ENCODE measurements at places on chromosomes 16 and 17.

DNA sequence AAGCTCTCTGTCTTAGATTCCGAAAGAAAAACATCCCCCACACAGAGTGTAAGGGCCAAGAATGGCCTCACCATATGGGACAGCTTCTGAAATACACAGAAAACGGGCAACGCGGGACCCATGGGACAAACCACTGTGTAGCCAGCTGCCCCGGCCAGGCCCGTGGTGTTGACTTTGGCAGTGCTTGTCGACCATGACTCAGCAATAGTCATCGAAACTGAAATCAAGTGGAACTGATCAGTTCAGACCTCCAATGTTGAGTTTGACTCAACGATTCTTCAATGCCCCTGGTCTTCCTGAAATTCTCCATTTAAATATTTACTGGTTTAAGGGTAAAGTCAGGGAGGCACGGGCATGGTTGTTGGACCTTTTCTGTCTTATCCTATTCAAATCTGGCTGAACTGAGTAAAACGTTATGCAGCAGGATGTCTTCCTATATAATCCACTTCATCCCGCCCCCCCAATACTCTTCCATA, 27.5 kb downstream of the ZFHX3 start:
- DNase-seq, result peak; percentile 65

DNA sequence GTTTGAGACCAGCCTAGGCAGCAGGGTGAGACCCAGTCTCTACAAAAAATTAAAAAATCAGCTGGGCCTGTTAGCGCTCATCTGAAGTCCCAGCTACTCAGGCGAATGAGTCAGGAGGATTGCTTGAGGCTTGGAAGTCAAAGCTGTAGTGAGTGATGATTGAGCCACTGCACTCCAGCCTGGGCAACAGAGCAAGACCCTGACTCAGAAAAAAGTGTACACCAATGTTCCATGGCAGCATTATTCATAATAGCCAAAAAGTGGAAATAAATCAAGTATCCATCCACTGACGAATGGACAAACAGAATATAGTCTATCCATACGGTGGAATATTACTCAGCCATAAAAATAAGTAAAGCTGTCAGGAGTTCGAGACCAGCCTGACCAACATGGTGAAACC, 2.6 kb downstream of the NMRAL1 start:
- no peak for DNase-seq

DNA sequence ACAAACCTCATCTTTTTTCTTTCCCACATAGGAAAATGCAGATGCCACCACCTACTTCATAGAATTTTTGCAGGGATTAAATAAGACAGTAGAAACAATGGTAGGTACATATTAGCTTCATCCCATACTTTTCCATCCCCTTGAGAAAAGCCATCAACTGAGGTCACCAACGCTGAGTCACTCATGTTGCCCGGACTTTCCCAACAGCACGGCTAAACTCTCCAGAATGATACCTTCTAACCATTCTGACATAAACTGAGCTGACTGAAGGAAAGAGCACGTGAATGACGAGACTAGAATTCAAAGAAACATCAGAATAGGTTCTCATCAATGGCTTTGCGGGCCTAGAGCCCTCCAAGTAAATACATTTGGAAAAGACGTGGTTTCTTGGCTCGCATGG, 146.0 kb upstream of the RCVRN start:
- no peak for DNase-seq

GRCh38 chr17:17751489-17752088, 70.3 kb downstream of the RAI1 start:
- DNase-seq, result no peak

DNA sequence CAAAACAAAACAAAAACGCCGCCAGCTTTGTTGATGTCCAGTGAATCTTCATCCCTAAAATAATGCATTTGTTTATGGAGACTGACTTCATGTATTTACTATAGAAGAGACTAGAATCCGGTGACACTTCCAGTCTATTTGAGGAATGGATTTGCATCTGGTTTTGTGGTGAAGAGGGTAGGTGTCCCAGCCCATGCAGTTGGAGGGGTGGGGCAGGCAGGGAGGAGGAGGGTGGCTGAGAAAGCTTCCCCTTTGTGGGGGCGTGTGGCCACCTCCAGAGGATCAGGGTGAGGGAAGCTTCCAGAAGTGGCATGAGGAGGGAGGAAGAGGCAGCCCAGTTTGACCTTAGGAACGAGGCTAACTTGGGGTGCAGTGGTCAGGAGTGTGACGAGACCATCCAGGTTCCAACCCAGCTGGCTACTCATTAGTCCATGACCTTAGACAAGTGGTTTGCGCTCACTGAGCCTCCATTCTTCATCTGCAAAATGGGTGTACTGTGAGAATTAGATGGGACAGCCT, 69.5 kb downstream of the CMIP start:
- no peak for DNase-seq

- no peak for DNase-seq
Measured at GRCh38 chr17:79700592-79700991, 30.2 kb upstream of the ENPP7 start.

DNA sequence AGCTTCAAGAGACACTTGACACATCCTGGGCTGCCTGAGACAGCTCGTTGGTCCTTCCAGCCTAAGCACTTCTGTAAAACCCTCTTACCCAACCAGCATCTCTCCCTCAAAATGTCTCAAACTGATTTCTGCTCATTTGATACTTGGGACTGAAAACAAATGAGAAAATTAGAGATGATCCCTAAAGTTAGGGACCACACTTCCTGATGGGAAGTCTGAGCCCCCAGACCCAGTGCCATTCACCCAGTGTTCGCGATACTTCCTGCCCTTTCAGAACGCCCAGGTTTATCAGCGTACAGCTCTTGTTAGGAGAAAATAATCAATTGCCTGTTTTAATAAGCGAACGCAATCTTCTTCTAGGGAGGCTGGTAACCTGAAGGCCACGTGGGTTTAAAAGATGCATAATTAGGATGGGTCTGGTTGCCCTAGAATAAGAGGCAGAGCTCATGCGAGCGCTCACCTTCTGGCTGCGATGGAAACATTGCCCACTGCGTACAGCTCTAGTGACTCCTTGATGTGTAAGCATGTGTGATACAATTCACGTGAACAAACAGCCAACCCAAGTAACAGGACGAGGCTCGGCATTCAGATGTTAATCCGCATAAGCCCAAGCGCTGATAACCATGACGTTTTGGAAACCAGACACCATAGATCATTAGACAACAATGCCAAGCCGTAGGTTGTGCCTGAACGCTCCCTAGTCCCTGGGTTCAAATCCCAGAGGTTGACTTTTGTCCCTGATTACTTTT, 213.1 kb downstream of the FOXL1 start:
- no peak for DNase-seq

DNA sequence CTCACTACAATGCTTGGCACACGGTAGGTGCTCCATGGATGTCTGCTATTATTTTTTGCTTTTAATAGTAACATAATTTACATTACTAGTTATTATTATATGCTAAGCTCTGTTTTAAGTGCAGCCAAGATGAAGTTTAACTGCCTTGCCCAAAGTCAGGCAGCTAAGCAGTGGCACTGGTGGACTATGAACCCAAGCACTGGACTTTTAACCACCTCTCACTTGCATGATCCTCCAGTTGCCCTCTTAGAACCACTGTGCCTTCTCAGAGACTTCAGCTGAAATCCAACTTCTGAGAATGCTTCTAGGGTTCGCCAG, 1.5 kb upstream of the ZNF207 start:
- DNase-seq, result no peak

GRCh38 chr17:28935744-28936460, 15.4 kb downstream of the PHF12 start:
- DNase-seq, result no peak

DNA sequence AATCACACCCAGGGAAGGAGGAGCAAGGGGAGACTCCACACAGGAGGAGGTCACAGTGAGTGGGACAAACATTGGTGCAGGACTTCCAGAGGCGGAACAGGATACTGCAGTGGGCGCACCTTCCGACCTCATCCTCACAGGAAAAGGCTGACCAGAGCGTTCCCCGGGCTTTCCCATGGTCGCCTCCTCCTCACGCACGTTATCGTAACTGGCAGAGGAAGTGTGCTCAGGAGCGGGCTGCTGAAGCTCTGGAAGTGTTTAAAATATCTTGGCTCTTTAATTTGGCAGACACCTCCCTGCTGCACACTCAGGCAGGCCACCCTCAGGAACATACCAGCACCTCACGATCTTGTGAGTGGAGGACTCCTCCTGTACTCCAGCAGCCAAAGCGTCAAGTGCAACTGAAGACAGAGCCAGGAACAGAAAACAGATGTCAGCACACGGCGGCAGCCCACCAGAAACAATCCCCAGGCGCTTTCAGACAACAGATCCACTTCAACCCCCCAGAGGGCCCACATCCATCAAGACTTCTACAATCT, 17.5 kb downstream of the FANCA start:
- DNase-seq, result no peak

GRCh38 chr17:41919165-41919817, 540 bp upstream of the ACLY start:
- no peak for DNase-seq

GRCh38 chr17:37713624-37714023, 31.2 kb downstream of the HNF1B start:
- no peak for DNase-seq

DNA sequence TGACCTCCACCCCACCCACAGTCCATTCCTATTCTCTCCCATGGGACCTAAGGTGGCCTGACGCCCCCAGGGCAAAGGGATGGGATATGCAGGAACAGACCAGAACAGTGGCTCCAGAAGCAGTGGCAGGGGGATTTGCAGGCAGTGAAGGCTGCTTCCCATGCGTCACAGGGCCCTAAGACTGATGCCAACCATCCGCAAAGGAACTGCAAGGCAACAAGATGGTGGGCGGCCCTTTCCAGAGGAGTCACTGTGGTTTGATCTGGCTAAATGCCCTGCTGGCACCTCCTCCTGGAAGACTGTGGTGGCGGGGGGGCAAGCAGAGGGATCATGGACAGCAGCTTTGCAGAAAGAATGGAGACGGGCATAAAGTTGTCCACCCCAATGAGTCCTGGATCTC, 4.4 kb upstream of the SLC39A11 start:
- DNase-seq, result peak; percentile 47

DNA sequence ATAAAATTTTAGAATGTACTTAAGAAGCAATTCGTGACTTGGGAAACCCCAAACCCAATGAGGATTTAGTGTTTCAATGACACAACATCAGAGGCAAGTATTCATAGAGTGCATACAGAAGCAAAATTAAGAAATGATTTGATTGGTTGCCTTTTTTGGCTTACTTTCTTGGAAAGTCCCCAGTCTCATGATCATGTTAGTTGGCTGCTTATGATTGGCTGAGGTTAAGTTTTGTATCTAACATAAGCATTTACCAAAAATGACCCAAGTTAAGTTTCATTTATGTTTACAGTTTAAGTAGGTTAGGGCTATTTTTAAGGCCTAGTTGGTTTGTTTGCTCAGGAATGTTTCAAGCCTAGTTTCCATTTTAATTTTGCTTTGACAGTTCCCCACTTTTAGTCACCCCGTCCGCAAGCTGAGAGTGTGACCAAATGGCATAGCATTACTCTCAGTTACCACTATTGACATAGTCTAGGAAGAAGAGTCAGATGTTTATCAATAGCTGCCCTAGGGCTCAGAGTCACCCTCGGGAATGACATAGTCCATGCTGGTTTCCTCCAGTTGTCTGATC, 36.2 kb downstream of the DGKE start:
- no peak for DNase-seq

GRCh38 chr17:20197272-20197926, 188.2 kb downstream of the SPECC1 start:
- DNase-seq, result no peak

GRCh38 chr17:6069539-6070429, at the start of gene WSCD1:
Gene WSCD1 (plus strand): TSS chr17:6070379. CDS start chr17:6080659, 10,280 bp downstream.
- DNase-seq, result no peak

DNA sequence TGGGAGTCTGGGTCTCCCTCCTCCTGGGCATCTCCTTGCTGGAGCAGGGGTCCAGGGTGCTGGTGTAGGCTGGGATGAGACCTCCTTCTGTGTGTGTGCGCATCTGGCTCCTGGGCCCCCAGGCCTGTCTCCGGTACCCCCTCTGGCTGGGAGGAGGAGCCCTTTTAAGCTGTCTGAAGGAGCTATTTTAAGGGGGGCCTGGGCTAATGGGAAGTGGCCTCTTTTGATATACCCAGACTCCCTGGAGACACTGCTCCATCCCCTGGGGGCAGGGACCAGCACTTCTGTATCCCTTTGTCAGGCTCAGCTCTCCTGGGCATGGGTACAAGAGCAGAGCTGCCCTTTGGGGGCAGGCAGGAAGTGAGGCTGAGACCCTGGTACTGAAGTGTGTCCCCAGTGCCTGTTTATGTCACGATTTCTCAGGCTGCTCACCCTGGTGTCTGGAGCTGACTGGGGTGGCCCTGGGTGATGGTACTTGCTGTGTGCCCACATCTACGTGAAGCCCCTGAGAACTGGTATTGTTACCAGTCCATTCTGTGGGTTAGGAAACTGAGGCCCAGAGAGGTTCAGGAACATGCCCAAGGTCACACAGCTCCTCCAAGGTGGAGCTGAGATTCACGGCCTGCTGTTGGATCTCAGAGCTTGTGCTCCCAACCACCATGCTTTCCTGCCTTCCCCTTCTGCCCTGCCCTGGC, 6.5 kb downstream of the ADCY7 start:
- no peak for DNase-seq

- no peak for DNase-seq
Measured at GRCh38 chr17:81302861-81303333, 7.8 kb upstream of the SLC38A10 start.

- no peak for DNase-seq
Measured at GRCh38 chr16:11439790-11440656, 94.8 kb downstream of the RMI2 start.

- no peak for DNase-seq
Measured at GRCh38 chr17:36926226-36926625, 11.0 kb upstream of the LHX1 start.

- no peak for DNase-seq
Measured at GRCh38 chr16:69119536-69119935, 12.9 kb downstream of the CHTF8 start.

DNA sequence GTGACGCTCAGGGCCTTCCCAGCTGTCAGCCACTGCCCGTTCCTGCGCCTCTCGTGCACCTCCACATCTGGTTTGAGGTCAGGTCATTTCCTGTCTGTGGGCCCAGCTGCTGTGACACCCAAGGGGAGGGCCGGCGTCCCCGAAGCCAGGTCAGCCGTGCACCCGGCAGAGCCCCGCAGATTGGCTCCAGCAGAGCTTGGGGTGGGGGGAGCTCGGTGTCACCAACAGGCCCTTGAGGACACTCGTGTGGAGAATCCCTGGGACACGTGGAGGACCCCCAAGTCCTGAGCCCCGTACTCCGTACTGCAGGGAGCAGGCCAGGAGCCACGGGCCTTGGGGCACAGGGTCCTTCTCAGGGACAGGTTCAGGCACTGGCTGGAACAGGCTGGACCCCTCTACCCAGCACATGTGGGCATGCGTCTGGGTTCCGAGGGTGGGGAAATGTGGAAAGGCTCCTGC, 4.8 kb downstream of the SPATA2L start:
- no peak for DNase-seq

GRCh38 chr16:20849589-20850390, 43.5 kb downstream of the REXO5 start:
- DNase-seq, result peak; percentile 45

GRCh38 chr16:56109994-56110393, 81.3 kb upstream of the GNAO1 start:
- no peak for DNase-seq

Measured in thoracic aorta (tissue), 2 donors.